ENCODE measurements at places on chromosomes 2 and 18.

- no peak for DNase-seq
These were observed 11.5 kb upstream of the FEZ2 start for GRCh38 chr2:36609507-36609906.

- DNase-seq: no peak
These were observed 89.8 kb downstream of the GFPT1 start for GRCh38 chr2:69297216-69297615.

DNA sequence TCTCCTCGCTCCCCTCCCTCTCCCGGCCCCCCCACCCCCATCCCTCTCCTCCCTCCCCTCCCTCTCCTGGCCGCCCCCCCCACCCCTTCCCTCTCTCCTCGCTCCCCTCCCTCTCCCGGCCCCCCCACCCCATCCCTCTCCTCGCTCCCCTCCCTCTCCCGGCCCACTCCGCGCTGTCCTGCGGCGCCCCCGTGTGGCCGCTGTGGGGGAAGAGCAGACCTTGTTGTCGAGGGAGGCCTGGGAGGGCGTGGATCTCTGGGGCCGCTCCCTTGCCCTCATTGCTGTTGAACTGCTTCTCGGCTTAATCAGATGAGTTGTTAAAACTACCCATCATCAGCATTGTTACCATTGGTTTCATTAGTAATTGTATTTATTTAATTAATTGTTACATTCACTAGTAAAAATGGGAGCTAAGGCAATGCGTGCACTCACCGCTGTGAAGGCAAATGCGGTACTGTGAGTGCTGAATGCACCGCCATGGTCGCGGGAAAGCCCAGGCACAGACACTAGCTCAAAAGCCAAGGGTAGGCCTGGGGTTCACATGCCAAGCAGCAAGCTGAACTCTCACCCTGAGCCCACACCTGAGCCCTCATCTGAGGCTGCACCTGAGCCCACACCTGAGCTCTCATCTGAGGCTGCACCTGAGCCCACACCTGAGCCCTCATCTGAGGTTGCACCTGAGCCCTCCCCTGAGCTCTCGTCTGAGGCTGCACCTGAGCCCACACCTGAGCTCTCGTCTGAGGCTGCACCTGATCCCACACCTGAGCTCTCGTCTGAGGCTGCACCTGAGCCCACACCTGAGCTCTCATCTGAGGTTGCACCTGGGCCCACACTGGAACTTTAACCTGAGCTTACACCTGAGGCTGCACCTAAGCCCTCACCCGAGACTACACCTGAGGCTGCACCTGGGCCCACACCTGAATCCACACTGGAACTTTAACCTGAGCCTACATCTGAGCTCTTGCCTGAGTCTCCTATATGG lies 8.8 kb downstream of the RTP5 start:
- DNase-seq: peak; percentile 60

GRCh38 chr2:191280834-191281756 lies 35.9 kb downstream of the MYO1B start:
- DNase-seq: no peak

- no peak for DNase-seq
These were observed 50.1 kb upstream of the HAAO start for GRCh38 chr2:42842466-42842865.

DNA sequence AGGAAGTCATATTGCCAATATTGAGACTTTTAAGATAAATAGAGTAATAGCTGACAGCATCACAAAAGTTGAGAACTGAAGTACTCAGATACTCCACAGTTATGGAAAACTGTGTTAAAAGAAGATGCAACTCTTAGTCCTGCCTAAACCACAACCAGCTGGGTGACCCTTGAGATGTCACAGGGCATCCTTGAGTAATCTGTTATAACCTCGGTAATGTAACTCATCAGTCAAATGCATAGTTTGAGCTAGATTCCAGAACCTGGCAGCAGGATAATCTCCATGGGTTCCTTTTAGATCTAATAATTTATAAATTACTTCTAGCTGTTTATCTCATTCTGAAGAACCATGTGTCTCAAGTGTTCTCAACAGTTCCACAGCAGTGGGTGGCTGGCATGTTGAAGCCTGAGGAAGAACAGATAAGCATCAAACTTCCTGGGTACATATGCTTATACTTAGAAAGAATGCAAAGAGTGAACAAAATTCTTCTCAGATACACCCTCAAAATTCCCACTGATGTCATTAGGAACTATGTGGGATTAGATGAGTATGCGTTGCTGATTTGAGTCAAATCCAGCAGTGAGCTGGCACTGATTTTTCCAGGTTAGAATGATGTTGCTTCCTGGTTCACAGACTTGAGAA lies 304.1 kb upstream of the ERBB4 start:
- DNase-seq: no peak

- no peak for DNase-seq
These were observed 60.4 kb upstream of the COPS8 start for GRCh38 chr2:237025090-237025865.

- DNase-seq: no peak
These were observed 114.6 kb downstream of the ZEB2 start for GRCh38 chr2:144405321-144405720.

DNA sequence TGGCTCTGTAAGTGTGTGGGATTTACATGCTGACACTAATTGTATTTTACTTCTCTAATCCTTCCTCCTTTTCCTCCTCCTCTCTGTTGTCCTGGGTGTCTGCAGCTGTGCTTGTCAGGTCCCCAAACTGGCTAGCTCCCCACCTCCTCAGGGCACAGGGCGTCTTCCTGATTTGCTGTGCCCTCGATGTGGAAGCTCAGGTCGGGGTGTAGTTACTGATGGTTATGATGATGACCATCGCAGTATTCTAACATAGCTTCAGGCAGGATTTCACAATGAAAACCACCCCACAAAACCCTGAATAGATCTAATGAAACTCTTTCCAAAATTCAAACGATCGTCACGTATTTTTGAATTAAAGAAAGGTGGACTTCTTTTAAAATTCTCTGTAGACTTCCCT lies 428.4 kb downstream of the TGIF1 start:
- DNase-seq: no peak

DNA sequence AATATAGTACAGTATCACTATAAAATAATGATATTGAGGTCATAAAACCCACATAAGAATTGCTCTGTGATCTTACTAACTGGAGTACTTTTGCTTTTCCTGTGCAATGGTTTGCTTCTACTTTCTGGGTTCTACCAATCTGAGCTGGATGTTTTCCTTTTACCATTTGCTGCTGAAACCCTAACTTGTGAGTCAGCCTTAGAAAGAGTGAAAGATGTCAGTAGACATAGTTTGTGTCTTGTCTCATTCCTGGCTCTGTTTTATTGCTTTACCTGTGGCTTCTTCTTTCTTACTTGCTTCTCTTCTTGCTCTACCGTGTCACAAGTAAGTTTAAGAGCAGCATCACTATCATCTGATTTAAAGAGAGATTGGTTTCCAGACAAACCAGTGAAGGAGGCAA lies 61.0 kb downstream of the MBD2 start:
- no peak for DNase-seq

- no peak for DNase-seq
These were observed 5.2 kb downstream of the SCTR start for GRCh38 chr2:119519057-119519408.

GRCh38 chr2:21687589-21687988 lies 563.8 kb downstream of the TDRD15 start:
- no peak for DNase-seq

- DNase-seq: no peak
These were observed 9.1 kb downstream of the MSTN start for GRCh38 chr2:190053426-190053825.

DNA sequence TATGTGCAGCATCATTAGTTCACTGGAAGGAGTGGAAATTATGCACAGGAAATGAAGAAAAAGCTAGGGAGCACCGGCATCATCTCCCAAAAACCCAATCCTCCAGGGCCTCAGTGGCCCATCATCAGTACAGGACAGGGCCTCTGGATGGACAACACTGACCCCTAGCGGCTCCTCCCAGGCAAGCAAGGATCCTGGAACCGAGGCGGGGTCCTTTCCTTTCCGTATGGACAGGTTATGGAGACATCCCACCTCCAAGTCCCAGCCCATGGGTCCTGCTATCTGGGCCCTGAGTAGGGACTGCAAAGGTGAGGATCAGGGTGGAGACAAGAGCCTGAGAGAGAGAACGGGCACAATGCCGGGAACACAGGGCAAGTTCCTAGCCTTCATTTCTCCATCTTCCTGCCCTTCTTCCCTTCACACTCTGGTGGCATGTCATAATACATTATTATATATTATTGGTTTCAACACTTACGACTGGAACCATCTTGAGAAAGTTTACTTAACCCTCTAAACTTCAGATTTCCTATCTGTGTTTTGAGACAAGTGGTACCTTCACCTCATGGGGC lies 68.2 kb downstream of the ZNF516 start:
- DNase-seq: peak; percentile 45

DNA sequence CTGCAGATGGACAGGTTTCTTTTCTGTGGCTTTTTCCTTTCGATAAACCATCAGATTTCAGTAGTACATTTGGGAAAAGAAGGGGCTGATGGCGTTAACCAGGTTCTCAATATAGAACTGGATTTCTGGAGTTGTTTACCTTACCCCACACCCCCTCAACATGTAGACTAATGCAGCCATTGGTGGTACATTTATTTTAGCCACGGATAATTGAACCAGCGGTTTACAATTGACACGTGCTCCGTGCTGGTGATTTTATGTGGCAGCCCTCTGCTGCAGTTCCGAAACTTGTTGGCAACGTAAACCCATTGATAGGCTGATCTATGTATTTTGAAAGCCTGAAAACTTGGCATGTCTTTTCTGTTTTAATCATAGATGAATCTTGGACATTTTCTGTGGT lies 5.4 kb downstream of the SOX11 start:
- DNase-seq: no peak

DNA sequence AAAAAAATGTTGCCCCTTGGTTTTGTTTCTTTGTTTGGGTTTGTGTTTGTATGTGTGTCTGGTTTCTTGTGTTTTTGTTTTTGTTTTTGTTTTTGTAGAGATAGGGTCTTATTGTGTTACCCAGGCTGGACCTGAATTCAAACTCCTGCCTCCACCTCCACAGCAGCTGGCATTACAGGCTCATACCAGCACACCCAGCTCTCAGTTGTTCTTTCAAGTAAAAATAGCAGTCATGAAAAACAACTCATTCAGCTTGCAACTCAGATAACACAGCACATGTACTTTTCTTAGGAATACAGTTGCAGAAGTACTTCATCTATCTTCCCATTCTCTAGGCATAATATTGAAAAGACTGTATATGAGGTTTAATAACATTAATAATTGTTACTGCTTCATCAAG lies 37.0 kb downstream of the ZC3H8 start:
- no peak for DNase-seq

DNA sequence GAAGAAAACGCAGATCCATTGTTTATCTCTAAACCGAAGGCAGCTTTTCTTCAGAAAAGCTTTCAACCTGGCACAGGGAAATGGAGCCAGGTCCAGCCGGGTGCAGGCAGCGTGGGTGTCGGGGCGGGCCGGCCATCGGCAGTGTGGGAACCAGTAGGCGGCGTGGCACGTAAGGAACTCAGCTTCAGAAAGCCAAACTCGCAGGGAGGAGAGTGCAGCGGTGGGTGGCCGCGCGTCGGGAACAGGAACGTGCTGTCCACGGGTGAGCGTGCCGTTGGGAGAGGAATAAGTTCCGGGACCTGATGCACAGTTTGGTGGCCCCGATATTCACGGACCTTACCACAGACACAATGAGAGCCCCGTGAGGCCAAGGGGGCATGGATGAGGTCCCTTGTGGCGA lies 270.4 kb downstream of the TWIST2 start:
- no peak for DNase-seq

- DNase-seq: no peak
These were observed 96.3 kb downstream of the XRCC5 start for GRCh38 chr2:216205486-216205885.

GRCh38 chr2:20390524-20391123 lies 40.0 kb upstream of the PUM2 start:
- no peak for DNase-seq

GRCh38 chr2:68463287-68463877 lies 3.7 kb downstream of the FBXO48 start:
- peak; percentile 37 for DNase-seq

DNA sequence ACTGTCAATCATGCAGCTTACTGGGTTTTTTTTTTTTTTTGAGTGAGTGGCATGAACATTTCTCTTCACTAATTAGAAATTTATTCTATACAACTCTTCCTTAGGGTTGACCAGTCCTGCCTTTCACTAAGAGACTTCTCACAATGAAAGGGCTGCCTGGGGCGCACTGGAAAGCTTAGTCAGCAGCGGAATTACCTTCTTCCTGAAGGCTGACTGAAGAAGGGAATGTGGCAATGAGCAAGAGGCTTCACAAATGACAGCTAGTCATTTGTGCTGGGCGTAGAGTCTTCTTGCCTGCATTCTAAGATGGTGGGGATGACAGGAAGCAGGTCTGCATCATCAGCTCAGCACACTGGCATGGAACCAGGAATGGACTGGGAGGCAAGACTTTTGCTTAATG lies 15.6 kb upstream of the SCN3A start:
- DNase-seq: no peak

- DNase-seq: no peak
These were observed 39.7 kb upstream of the GRP start for GRCh38 chr18:59180150-59180845.

- DNase-seq: no peak
These were observed 118.3 kb upstream of the NETO1 start for GRCh38 chr18:72986103-72986502.

DNA sequence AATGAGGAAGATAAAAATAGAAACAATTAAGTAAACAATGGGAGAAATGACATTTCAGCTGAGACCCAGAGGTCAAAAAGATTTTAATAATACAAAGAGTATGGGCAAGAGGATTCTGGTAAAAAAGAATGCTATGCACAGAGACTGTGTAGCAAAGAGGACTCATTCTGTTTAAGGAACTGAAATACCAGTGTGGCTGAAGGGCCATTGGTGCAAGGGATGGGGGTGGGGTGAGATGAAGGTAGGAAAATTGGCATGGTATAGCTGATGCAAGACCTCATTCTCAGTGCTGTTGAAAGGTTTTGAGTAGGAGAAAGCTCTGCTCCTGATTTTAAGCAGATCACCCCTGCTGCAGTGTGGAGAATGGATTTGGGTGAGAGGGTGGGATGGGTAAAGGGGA lies 10.8 kb downstream of the GALNT1 start:
- no peak for DNase-seq

GRCh38 chr18:6776188-6776587 lies 46.7 kb downstream of the ARHGAP28 start:
- no peak for DNase-seq

DNA sequence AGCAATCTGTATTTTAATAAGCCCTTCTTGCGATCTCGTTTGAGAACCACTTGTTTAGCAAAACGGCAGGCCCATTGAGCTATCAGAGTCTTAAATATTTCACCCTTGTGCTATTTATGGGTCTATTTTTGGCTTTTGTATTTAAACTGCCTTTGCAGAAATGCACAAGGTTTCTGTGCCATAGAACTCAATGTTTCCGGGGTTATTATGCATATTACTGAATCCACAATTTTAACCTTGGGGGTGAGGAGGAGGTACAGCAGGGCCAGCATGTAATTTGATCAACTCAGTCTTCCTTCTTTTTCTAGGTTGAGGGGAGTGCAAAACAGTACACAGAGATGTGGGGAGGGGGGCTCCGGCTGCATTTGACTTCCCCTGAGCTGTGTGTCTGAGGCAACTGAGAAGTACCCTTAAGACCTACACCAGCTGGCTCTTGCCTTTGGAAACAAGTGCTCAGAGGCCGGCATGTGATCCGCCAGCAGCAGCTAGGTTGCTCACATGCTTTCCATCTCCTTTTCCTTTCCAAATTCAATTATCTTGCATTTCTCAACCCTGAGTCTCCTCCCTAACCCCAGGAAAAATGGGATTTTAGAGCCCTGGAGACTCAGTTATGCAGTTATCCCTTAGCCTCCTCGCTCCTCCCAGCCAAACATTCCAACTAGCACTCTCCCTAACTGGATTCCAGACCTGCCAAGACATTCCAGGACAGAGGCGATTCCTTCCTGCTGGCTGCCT lies 103.0 kb downstream of the HNRNPLL start:
- no peak for DNase-seq

- peak; percentile 63 for DNase-seq
These were observed 159.9 kb downstream of the LOXHD1 start for GRCh38 chr18:46497129-46497528.
